Activated CD8-positive, alpha-beta T cell treated with anti-CD3 and anti-CD28 coated beads, Interleukin-2, amount 10 ng/mL, durations not matched to agents 7 days and 5 days (primary cell): ENCODE measurements at places on chromosomes 4 and X. TPM values are rescaled to one million over a fixed set of nuclear protein-coding genes. Genes with fewer than 3 reads are reported as not detected.
A peak's percentile ranks its signal among the peaks of the same experiment; 100 is the strongest.

Gene ADH1C
- total RNA-seq: not detected

Gene FAT1
- total RNA-seq: not detected

DNA sequence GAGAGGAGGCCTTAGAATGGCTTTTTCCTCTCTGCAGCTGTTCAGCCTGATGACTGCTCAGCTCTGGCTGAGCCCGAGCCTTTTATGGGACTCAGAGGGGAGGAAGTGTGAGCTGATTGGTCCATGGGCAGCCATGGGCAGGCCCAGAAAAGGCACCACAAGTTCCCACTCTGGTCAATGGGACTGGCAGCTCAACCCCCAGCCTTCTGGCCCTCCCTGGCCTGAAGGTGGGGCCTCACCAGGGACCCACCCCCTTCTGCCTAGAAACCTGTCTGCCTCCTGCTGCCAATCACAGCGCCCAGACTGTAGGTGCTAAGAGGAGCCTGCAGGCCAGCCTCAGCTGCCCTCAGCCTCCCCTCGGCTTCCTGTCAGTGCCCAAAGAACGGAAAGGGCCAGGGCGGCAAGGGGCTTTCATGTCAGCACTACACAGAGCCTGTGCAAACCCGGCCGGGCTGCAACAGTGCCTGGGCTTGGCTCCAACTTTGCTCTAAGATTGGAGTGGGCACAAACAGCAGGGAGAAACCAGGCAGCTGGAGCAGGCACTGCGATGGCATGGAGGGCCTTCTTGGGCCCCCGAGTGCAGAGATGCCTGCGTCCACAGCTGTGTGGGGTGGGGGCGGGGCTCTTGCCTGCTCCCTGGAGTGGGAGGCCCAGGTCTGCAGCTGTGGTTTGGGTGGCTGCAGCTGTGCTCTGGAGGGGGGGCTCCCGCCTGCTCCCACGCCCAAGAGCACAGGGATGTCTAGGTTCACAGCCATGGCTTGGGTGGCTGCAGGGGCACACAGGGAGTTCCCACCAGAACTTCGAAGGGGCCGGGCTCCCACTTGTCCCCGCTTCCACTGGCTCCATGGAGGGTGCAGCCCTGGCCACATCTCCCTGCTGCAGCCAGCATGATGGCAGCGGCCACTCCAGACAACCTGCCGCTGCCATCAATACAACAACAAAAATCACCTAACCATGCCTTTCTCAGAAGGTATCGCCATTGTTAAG lies 92.6 kb downstream of the NXF2 start:
- no peaks in the 10 kb centered on the region for H3K36me3 ChIP-seq
- no peaks in the 10 kb centered on the region for H3K27me3 ChIP-seq
- H3K4me1 ChIP-seq: no peaks in the 10 kb centered on the region
- H3K27ac ChIP-seq: no peak overlapping the region

Gene SHROOM3
- total RNA-seq: not detected

DNA sequence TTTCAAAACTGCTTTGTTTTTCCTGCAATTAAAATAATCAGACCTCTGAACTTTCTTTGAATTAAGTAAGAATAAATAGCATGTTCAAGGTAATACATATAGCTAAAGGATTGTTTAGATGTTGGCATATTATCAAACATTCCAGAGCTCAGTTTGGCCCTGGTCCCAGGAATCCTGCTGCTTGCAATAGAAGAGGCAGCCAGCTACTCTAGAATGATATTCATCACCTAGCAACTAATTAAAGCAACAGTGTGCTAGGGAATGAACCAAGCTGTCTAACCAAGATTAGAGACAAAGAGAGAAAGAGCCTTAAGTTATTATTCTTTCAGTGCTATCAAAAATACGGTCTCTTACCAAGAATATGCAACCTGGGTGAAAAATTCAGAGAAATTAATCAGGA lies 460.9 kb downstream of the GABRG1 start:
- H3K27ac ChIP-seq: no peak overlapping the region
- no peaks in the 10 kb centered on the region for H3K36me3 ChIP-seq
- H3K27me3 ChIP-seq: no peaks in the 10 kb centered on the region
- H3K4me1 ChIP-seq: no peaks in the 10 kb centered on the region

DNA sequence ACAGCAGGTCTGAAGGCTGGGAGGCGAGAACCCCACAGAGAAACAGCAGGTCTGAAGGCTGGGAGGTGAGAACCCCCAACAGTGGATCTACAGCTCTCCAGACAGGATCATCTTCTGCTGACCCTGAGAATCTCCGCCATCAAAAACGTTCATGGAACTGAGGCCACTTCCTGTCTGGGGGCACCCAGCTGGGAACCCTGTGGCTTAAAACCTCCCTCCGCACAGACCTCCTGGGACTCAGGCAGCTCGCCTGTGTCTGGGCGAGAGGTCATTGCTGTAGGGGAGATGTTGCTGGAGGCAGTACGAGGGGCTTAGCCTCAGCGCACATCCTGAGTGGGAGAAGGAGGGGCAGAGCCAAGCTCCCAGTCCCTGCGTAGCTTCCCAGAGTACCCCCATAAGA lies 15.1 kb upstream of the CLDN24 start:
- DNase-seq: no peak
- peaks cover 14% of the 10 kb centered on the region for H3K27me3 ChIP-seq
- H3K4me1 ChIP-seq: peaks cover 8% of the 10 kb centered on the region
- H3K27ac ChIP-seq: no peak overlapping the region

Gene PCDH10
- not detected for total RNA-seq

Gene CENPVL2
- total RNA-seq: not detected

DNA sequence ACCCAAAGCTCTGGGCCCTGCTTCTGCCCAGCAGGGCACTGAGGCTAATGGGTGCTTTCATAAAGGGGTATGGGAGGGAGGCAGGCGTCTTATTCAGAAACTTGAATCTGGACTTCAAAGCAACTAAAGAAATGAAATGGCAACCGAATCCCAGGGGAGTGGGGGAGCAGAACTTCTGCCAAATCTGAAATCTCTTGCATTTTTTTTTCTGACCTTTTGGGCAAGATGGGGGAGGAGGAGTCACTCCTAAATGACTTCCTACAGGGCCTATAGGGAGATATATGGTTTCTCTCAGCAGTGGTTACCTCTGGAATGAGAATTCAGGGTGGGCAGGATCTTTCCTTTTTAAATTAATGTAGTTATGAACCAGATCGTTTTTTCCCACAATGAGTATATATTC lies 30.6 kb upstream of the KIAA1210 start:
- no peaks in the 10 kb centered on the region for H3K36me3 ChIP-seq
- no peak for DNase-seq
- H3K4me3 ChIP-seq: no peak overlapping the region
- H3K27me3 ChIP-seq: no peaks in the 10 kb centered on the region

- no peaks in the 10 kb centered on the region for H3K27me3 ChIP-seq
- no peak overlapping the region for H3K4me3 ChIP-seq
- H3K4me1 ChIP-seq: peaks cover 42% of the 10 kb centered on the region
- peaks cover 2% of the 10 kb centered on the region for H3K36me3 ChIP-seq
- peak overlapping the region; percentile 25 for H3K27ac ChIP-seq
- DNase-seq: no peak
Observed at GRCh38 chrX:9282325-9282724, 182.5 kb upstream of the TBL1X start.

GRCh38 chrX:75113664-75114063 lies 42.4 kb downstream of the ABCB7 start:
- H3K36me3 ChIP-seq: peaks cover 4% of the 10 kb centered on the region
- no peak overlapping the region for H3K4me3 ChIP-seq
- no peaks in the 10 kb centered on the region for H3K27me3 ChIP-seq
- H3K4me1 ChIP-seq: no peaks in the 10 kb centered on the region
- no peak for DNase-seq

DNA sequence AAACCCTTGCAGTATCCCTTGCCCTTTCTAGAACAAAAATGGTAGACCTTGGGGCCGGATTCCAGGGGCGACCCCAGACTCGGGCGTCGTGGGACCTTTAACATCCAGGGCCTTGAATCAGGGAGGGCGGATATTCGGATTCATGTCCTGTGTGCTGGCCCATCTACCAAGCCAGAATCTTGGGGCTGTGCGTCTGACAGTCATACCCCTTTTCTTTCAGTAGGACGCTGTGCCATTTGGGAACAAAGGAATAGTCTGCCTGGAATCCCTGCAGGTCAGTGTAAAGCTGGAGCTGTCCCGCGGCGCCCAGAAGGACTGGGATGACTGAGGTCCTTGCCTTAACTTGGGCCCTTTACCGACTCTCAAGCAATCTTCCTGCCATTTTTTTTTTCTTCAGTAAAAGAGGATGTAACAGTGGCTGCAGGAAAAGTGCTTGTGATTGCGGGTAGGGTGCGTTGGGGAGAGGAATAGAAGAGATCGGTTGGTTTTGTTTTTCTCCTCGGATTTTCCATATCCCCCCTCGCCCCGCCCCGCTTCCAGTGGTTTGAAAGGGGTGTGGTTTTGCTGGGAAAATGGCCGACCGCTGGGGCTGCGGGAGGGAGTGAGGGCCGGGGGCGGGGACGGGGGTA lies 518 bp downstream of the ARMCX1 start:
- peak overlapping the region; percentile 56 for H3K4me3 ChIP-seq
- DNase-seq: no peak
- H3K4me1 ChIP-seq: peaks cover 11% of the 10 kb centered on the region
- H3K36me3 ChIP-seq: no peaks in the 10 kb centered on the region

DNA sequence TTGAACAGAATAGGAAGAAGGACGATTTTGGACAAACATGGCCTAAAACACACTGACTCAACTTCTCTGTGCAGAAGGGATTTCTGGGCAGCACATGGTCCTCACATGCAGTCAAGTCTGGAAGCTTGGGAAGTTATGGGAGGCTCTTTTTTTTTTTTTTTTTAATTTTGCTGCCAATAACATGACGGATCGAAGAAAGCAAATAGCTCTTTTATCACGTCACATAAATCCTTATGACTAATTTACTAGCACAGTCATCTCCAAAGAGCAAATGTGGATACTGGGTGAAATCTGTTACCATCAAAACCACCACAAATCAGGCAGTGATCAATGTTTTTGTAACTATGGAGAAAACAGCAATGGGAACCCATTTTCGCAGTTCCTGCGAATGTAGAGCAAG lies 193.3 kb upstream of the FAM9B start:
- no peak overlapping the region for H3K27ac ChIP-seq
- H3K36me3 ChIP-seq: no peaks in the 10 kb centered on the region
- H3K4me1 ChIP-seq: no peaks in the 10 kb centered on the region
- no peak for DNase-seq
- H3K27me3 ChIP-seq: no peaks in the 10 kb centered on the region
- no peak overlapping the region for H3K4me3 ChIP-seq

Gene TRO
- total RNA-seq: 0.87 TPM

DNA sequence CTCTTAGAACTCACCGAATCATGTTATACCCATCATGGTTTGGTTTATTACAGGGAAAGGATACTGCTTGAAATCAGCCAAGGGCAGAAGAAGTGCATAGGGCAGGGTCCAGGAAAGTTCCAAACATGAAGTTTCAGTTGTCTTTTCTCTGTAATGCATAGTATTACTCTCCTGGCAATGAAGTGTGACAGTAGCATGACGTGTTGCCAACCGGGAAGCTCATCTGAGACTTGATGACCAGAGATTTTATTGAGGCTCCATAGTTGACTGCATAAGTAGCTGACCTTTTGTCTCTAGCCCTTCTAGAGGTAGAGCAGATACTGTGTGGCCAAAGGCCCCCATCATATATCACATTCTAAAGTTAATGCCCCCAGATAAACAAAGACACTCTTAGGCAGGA lies 72.1 kb downstream of the BEND4 start:
- H3K27me3 ChIP-seq: no peaks in the 10 kb centered on the region
- no peaks in the 10 kb centered on the region for H3K4me1 ChIP-seq
- no peak for DNase-seq
- no peak overlapping the region for H3K27ac ChIP-seq

Gene MGAT4D
- not detected for total RNA-seq

DNA sequence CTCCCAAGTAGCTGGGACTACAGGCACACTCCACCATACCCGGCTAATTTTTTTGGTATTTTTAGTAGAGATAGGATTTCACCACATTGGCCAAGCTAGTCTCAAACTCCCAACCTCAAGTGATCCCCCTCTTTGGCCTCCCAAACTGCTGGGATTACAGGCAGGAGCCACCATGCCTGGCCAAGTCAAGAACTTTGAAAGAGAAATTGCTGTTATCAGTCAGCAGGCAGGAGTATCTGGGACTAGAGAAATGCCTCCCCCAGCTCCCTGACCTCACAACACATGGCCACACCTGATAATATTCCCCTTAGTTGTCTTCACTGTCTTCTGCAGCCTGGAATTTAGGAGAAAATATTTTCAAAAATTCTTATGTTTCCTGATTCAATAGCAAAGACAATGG lies 7.4 kb downstream of the TXK start:
- peak overlapping the region; percentile 92 for H3K27ac ChIP-seq
- H3K4me1 ChIP-seq: peaks cover 83% of the 10 kb centered on the region
- H3K36me3 ChIP-seq: peaks cover 66% of the 10 kb centered on the region
- H3K27me3 ChIP-seq: no peaks in the 10 kb centered on the region

Gene KLF3
- total RNA-seq: 8.3 TPM

Gene XK
- total RNA-seq: not detected

Gene AADAT
- not detected for total RNA-seq
